ENCODE measurements at places on chromosomes 7 and 10. TPM values are rescaled to one million over a fixed set of nuclear protein-coding genes. Genes with fewer than 3 reads are reported as not detected.

DNA sequence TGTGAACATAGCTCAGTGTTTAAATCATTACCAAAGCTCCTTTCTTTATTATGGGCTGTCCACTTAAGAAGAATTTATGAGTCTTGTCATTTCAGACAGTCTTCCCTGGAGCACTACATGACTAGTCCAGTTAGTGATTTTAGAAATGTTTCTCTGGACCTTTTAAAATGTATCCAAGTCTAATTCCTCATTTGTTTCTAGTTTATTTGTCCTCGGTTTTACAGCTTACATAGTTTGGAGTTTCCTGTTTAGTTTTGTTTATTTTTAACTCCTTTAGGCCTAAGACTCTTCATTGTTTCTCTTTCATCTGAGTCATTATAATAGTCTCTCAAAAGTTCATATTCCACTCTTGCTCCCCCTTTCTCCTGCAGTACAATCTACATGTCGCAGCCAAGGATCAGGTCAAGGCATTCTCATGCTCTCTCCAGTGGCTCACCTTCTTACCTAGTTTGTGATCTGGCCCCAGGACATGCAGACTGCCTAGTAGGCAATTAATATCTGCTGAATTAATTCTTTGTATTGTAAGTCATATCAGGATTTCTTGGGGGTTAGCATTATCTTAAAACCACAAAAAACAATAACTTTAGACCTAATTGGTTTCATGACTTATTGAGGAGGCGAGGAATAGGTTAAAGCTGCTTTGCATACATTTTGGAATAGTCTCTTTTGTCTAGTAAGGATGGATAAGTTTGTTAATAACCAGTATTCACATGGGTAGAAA, 93.8 kb downstream of the MAPK8 start:
- no peak for DNase-seq
- no peak overlapping the region for H3K4me3 ChIP-seq
- no peak overlapping the region for H3K27ac ChIP-seq
- no peaks in the 10 kb centered on the region for H3K27me3 ChIP-seq
- peaks cover 5% of the 10 kb centered on the region for H3K36me3 ChIP-seq
- H3K4me1 ChIP-seq: peaks cover 11% of the 10 kb centered on the region

DNA sequence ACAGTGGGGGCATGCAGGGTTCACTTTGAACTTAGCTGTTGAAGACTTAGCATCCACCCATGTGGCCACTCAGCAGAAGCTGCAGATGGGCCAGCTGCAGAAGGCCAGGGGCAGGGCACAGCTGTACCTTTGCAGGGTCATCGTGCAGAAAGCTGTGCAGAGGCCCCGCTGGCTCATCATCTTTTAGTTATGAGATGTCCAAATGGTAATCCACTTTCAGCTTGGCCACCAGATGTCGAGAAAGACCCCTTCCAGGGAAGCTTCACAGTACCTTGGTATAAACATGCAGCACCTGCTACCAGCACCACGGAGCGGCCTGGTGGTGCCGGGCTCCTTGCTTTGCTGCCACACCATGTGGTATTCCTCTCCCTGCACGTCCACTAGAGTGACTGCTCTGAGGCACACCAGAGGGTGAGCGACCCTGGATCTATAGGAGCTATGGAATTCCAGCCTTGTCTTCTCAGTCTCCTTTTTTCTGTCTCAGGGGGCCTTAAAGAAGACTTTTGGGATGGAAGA, 74.2 kb upstream of the LAMB4 start:
- H3K4me1 ChIP-seq: no peaks in the 10 kb centered on the region
- peaks cover 4% of the 10 kb centered on the region for H3K36me3 ChIP-seq
- no peak for DNase-seq
- no peak overlapping the region for H3K4me3 ChIP-seq
- no peak overlapping the region for H3K27ac ChIP-seq
- no peaks in the 10 kb centered on the region for H3K27me3 ChIP-seq

DNA sequence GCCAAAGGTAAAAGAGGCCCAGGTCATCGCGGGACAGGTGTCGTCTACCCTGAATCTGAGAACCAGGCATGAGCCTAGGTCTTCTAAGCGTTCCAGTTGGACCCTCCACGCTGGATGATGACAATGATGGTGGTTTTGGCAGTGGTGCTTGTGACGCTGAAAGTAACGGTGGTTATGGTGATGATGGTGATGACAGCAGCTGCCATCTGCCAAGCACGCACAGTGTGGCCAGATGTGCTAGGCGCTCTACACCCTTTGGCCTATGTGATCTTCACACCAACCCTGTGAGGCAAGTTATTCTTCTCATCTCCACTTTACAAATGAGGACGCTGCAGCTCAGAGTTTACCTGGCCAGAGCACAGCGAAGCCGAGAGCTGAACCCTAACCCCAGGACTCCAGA, 93.9 kb downstream of the FAM53B start:
- DNase-seq: no peak
- no peaks in the 10 kb centered on the region for H3K27me3 ChIP-seq
- no peak overlapping the region for H3K27ac ChIP-seq
- H3K36me3 ChIP-seq: no peaks in the 10 kb centered on the region

- DNase-seq: no peak
- no peak overlapping the region for H3K27ac ChIP-seq
- H3K4me3 ChIP-seq: no peak overlapping the region
- peaks cover 3% of the 10 kb centered on the region for H3K4me1 ChIP-seq
- no peaks in the 10 kb centered on the region for H3K36me3 ChIP-seq
These were observed 116.1 kb upstream of the ACBD5 start for GRCh38 chr10:27356738-27357137.

- peaks cover 3% of the 10 kb centered on the region for H3K27me3 ChIP-seq
- no peak for DNase-seq
- H3K4me3 ChIP-seq: no peak overlapping the region
- H3K4me1 ChIP-seq: no peaks in the 10 kb centered on the region
- H3K36me3 ChIP-seq: no peaks in the 10 kb centered on the region
These were observed 242.9 kb upstream of the CXCL12 start for GRCh38 chr10:44627591-44628354.

- H3K4me1 ChIP-seq: no peaks in the 10 kb centered on the region
- no peak overlapping the region for H3K27ac ChIP-seq
- DNase-seq: no peak
- no peak overlapping the region for H3K4me3 ChIP-seq
These were observed 350.5 kb upstream of the DPP6 start for GRCh38 chr7:153701678-153702077.

DNA sequence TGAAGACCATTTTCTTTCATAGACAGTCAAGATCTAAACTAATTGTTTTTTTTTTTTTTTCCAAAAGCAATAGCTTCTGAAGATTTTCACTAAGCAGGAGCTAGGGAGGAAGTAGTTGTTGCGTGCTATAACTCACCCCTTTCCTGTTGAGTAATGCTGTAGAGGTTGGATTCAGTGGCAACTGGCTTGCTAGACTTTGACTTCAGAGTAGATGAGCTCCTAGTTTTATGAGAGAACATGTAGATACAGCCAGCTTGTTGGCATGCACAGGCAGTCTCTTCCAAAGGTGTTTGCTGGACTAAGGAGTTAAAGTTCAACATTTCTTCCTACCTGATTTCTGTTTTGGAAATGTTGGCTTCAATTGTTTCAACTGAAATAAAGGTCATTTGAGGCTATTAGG, 66.2 kb upstream of the MXI1 start:
- peaks cover 33% of the 10 kb centered on the region for H3K4me1 ChIP-seq
- no peak for DNase-seq
- peaks cover 5% of the 10 kb centered on the region for H3K27me3 ChIP-seq
- no peaks in the 10 kb centered on the region for H3K36me3 ChIP-seq

BLOC1S2 gene
- 57.1 TPM for total RNA-seq

CLRN3 gene
- total RNA-seq: not detected

COL13A1 gene
- total RNA-seq: not detected

DNAJC9 gene
- 65.5 TPM for total RNA-seq

CALCR gene
- not detected for total RNA-seq

ADCYAP1R1 gene
- not detected for total RNA-seq

Data from activated naive CD8-positive, alpha-beta T cell treated with anti-CD3 and anti-CD28 coated beads for 36 hours (primary cell).